ENCODE measurements at places on chromosomes 5 and 9.

DNA sequence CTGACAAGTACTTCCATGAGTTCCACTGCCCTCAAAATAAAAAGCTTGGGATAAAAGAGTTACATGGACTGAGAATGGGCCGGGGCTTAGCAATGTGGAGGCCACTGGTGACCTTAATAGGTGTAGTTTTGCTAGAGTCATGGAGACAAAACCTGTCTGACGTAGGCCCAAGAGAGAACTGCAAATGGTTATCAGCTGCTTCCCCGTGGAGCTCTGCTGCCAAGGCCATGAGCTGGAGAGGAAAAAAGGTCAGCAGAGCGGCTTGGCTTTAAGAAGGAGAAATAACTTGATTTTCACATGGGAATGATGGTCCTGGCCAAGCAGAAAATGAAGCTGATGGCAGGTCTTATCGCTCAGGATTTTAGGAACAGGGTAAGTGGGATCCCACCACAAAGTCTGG, 3.7 kb upstream of the SURF6 start:
- no peak for DNase-seq

DNA sequence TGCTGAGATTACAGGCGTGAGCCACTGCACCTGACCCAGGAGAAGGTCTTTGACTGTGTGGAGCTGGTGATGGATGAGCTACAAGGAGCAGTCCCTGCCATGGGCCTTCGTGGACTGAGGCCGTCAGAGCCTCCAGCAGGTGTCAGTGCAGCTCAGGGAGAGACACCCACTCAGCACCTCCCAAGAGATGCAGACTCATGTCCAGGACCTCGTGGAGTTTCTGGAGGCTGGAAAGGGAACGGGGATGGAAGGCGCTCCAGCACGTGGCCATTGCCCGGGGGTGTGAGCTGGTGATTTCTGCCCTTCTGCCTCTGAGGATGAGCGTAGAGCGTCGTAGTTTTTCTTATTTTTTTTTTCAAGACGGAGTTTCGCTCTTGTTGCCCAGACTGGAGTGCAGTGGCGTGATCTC, 9.5 kb downstream of the TOR4A start:
- DNase-seq, result no peak

DNA sequence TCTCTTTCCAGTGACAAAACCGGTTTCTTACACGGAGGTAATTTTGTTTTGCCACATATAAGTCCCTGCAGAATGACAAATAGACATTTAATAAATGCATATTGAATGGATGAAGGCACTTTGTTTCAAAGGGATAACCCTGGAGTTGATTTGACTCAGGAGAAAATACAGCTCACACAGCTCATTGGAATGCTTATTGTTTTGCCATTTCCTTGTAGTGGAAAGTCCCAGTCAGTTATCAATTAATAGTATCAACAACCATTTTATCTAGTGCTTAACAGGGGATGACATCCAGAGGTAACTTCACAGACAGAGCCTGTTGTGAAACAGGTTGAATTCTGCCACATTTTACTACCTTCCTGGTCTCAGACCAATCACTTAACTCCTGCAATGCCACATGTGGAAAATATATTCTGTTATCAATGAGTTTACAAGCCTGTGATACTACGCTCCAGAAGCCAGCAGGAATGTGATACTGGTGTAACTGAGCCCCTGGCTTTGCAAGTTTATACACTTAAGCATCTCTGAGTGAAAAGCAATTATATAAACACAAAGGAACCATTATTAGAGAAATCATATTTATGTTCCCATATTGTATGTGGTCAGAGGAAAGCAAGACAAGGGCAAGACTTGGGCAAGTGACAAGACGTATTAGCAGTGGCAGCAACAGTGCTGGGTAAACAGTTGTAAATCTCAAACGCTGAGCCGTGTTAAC, 123.1 kb upstream of the ANKRD55 start:
- DNase-seq, result no peak

DNA sequence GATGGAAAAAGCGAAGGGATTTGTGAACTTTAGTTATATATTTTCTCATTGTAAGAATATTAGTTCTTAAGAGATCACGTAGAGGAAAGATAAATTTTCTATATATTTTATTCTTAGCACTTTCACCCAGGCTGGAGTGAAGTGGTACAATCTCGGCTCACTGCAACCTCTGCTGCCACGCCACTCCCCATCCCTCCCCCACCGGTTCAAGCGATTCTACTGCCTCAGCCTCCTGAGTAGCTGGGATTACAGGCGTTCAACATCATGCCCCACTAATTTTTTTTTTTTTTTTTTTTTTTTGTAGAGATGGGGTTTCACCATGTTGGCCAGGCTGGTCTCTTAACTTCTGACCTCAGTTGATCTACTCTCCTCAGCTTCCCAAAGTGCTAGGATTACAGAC, 42.6 kb downstream of the RAB24 start:
- DNase-seq, result no peak

GRCh38 chr5:69527128-69527770, 32.7 kb upstream of the GTF2H2C start:
- no peak for DNase-seq

- DNase-seq, result no peak
These were observed 45.1 kb downstream of the OSTF1 start for GRCh38 chr9:75133396-75133795.

DNA sequence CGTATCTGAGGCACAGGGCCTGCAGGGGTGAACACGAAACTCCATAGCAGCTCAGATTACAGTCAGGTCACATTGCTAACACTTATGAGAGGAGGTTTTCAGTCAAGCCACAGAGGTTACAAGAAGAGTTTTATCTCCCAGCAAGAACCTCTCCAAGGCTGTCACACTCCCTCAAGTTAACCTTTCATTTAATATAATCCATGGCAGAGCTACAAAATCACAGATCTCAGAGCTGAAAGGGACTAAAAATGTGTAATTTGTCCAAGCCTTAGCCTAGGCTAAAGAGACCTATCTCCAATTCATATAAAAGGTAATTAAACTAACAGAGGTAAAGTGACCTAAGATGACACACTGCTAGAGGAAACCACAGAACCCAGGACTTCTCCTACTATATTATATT, 57.2 kb downstream of the MLANA start:
- no peak for DNase-seq

DNA sequence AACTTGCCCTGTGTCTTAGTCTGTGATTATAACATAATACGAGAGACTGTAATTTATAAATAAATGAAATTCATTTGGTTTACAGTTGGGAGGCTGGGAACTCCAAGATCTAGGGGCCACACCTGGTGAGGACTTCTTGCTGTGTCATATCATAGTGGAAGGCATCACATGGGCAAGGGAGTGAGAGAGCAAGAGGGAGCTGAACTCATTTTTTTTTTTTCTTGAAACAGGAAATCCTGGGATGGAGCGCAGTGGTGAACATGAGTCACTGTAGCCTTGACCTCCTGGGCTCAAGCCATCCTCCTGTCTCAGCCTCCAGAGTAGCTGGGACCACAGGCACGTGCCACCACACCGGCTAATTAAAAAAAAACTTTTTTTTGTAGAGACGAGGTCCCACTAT, 7.2 kb downstream of the MLANA start:
- no peak for DNase-seq

GRCh38 chr5:80686757-80687156, 32.0 kb upstream of the DHFR start:
- DNase-seq, result no peak

DNA sequence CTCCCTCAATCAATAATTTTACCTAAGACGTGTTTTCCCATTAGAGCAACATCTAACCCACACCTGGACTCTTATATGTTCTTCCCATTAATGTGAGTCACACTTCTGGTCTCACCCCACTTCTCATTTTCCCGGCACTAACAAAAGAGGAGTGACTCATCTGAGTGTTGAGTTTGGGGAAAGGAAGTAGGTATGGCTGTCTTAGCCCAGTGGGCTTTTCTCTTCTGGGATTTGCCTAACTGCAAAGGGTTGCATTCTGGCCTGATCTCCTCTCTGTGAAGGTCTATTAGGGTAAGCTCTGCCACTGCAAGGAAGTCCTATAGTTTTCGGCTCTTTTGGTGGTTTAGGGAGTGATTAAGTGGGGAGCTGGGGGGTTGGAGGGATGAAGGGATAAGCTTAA, 195.6 kb downstream of the KIAA0825 start:
- DNase-seq, result no peak

DNA sequence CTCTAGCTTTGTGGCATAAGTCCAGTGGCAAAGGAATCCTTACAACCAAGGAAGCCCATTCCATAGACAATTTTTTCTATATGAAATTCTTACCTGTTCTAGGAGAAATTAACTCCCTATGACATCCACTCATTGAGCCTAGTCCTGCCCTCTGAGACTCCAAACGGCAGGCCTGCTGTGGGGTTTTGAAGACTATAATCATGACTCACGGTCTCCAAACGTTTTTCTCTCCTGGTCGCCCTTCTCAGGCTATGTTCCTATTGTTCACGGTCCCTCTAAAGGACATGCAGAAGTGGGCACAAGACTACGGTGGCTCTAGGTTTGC, 611 bp downstream of the EXOSC3 start:
- DNase-seq, result no peak
